ENCODE measurements at places on chromosomes 13 and 19. TPM values are rescaled to one million over a fixed set of nuclear protein-coding genes. Genes with fewer than 3 reads are reported as not detected.

Gene PSG7
- total RNA-seq = not detected

Gene FCER2
- not detected for total RNA-seq

Gene CYP4F8
- total RNA-seq = not detected

Gene YJEFN3
- total RNA-seq = 0.51 TPM

Gene TSHZ3
- 17.3 TPM for total RNA-seq

Gene ENOX1
- total RNA-seq = 7.6 TPM

Gene ZNF491
- 5.8 TPM for total RNA-seq

Gene SMIM44
- not detected for total RNA-seq

Gene UBE2L5
- not detected for total RNA-seq

- DNase-seq = peak; percentile 68
Observed at GRCh38 chr13:99467764-99468163, 33.5 kb upstream of the TM9SF2 start.

GRCh38 chr13:34383728-34384127 lies 558.3 kb upstream of the NBEA start:
- no peak for DNase-seq

DNA sequence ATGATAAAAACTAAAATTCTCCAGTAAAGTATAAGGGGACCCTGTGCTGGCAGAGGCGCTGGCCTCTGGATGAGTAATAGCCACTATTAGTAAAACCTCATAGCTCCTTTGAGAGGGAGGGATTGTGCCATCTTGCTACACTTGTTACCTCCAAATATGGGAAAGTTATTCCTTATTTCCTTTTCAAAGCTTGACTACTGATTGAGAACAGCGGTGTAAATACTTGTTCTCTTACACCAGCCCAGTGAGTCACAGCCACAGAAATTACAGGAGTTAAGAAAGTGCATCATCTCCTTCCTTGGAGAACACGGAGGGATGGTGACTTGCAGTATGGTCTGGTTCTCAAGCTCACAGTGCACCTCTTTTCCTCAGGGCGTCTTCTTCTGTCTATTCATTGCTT lies 379.0 kb downstream of the EFNB2 start:
- peak; percentile 100 for DNase-seq

DNA sequence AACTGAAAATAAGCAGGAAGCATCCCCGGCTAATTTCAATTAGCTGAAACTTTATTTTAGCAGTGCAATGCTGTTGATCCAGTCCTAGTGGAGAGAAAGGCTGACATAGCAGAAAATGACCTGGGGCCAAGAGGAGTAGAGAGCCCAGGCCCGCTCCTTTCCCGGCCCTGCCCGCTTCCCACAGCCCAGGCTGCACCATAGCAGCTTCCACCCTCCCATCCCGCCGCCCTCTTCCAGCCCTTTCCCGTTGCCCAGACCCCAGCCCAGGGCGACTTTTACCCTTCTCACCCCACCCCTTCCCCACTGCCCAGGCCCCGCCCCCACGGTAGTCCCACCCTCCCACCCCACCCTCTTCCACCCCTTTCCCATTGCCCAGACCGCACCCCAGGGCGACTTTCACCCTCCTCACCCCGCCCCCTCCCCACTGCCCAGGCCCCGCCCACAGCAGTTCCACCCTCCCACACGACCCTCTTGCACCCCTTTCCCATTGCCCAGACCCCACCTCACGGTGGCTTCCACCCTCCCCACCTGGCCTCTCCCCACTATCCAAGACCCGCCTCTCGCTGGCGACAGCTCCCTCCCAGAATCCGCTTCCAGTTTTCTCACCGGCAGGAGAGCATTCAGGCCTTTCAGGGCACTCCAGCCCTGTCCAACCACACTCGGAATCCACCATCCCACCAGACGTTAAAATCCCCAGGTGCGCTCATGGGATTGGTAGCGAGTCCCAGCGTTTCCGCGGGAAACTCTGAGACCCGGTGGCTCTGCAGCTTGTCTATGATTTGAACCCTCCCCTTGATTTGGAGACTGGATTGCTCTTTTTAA lies 8.3 kb downstream of the ZNF160 start:
- no peak for DNase-seq

- DNase-seq = no peak
Observed at GRCh38 chr13:39528661-39528980, 74.4 kb downstream of the LHFPL6 start.

GRCh38 chr19:15292847-15293582 lies 39.3 kb downstream of the BRD4 start:
- DNase-seq = peak; percentile 40

GRCh38 chr19:14997981-14998380 lies 18.3 kb upstream of the SLC1A6 start:
- DNase-seq = no peak

DNA sequence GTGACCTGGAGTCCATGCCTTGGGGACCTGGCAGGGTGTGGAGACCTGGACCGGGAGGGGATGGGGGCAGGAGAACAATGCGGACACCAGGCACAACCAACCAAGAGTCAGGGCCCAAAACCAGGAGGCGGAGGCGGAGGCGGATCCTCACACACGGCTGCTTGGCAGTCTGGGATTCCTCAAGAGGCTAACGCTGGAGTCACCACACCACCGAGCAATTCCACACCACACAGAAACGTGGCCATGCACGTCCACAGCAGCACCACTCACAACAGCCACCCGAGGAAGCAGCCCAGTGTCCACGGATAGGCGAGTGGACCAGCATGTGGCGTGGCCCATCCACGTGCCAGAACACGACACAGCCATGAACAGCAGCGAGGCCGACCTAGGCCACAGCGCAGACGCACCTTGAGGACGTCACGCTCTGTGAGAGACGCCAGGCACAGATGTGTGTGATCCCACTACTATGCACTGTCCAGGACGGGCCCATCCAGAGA lies 17.7 kb downstream of the SBNO2 start:
- DNase-seq = no peak

- DNase-seq = no peak
Observed at GRCh38 chr13:93955904-93956303, 523.6 kb downstream of the DCT start.

DNA sequence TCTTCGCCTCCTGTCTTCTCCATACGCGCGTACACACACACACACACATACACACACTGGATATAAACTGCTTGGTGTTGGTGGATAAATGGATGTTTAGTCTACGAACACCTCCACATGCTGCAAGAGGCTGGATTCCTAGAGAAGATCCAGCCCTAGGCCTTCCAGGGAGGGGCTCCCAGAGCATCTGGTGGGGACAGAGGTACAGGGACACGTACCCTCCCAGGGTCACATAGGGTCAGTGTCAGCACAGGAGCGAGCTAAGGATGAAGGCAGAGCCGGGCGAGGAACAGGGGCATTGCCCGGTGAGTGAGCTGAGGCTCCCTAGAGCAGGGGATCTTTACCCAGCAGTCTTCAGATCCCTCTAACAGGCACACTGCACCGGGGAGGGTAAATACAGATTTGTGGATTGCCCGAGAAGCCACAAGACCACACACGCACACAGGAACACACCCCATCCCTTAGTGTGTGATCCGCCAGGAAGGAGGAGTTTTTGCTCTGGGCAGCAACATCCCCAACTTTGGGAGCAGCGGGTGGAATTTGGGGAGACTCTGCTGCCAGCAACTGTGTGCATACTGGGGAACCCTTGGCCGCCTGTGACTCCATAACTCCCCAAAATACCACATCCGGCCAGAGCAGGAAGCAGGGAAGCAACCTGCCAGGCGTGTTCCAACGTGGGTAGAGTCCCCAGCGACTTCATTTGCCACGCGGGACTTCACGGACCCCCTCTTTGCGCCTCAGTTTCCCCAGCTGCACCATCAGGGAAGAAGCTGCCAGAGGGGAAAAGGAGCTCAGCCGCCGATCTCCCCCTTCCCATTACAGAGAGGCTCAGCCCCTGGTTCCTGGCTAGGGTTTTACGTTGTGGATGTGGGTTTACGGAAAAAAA lies 5.8 kb upstream of the TLE2 start:
- peak; percentile 80 for DNase-seq

DNA sequence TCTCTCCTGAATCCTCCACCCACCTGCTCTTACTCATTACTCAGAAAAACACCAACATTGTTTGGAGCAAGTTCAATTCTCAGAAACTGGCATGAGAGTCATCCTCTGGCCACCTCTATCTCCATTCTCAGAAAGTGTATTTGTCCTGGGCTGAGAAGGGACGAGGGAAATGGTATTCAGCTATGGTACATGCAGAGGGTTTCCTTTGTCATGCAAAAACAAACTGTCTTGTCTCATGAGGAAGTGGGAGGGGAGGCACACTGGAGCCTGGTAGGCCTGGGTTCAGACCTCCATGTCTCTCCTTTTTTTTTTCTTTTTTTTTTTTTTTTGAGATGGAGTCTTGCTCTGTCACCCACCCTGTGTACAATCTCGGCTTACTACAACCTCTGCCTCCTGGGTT lies 31.9 kb upstream of the LILRA2 start:
- no peak for DNase-seq

DNA sequence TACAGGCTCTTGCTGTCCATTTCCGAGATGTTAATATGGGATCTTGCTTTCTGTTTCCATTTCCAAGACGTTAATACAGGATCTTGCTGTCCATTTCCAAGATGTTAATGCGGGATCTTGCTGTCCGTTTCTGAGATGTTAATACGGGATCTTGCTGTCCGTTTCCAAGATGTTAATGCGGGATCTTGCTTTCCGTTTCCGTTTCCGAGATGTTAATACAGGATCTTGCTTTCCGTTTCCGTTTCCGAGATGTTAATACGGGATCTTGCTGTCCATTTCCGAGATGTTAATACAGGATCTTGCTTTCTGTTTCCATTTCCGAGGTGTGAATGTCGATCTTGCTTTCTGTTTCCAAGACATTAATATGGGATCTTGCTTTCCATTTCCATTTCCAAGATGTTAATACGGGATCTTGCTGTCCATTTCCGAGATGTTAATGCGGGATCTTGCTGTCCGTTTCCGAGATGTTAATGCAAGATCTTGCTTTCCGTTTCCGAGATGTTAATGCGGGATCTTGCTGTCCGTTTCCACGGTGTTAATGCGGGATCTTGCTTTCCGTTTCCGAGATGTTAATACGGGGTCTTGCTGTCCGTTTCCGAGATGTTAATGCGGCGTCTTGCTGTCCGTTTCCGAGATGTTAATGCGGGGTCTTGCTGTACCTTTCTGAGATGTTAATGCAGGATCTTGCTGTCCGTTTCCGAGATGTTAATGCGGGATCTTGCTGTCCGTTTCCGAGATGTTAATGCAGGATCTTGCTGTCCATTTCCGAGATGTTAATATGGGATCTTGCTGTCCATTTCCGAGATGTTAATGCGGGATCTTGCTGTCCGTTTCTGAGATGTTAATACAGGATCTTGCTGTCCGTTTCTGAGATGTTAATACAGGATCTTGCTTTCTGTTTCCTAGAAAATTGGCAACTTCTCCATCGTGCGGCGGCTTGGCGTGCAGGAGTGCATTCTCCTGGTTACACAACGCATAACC lies 38.3 kb downstream of the PEX11G start:
- DNase-seq = peak; percentile 46

DNA sequence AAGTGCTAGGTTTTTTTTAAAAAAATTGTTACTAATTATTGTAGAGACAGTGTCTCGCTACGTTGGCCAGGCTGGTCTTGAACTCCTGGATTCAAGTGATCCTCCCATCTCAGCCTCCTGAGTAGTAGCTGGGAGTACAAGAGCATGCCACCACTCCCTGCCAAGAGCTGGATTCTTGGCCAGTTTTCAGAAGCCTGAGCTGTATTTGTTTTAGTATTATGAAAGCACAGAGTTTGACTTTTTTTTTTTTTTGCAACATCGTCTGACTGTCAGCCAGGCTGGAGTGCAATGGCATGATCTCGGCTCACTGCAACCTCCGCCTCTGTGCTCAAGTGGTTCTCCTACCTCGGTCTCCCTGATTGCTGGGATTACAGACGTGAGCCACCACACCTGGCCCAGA lies 7.0 kb downstream of the ARMC6 start:
- DNase-seq = peak; percentile 65

DNA sequence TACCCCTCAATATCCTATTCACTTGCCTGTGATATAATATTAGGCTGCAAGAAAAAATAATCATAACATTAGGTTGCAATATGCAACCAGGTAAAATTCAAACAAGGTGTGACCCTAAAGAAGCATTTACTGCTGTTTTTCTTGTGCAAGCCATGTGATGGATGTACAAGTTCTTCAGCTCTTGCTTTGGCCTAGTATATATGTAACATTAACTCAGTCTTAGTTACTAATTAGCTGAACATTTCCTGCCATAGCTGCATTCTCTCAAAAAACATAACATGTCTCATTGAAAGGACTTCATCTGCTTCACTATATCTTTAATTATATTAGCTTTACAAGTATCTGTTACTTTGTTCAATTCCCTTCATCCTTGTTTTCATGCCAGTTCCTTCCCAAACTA lies 406.8 kb upstream of the HTR2A start:
- DNase-seq = no peak

- DNase-seq = no peak
Observed at GRCh38 chr13:46603165-46603603, 50.2 kb downstream of the LRCH1 start.

GRCh38 chr19:535017-535835 lies 3.7 kb downstream of the CDC34 start:
- DNase-seq = no peak

DNA sequence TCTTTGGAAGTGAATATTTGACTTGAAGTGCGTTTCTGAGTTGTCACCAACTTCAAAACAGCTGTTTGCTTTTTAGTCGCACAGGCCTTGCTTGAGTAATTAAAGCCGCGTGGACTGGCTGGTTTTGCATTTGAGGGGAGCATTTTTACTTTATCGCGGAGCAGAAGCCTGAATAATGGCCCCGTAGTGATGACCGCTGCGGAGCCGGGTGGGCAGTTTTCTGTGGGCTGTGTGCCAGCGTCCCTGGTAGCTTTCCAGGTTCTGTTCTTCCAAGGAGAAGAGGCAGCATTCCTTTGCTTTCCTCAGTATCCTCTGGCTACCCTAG lies 1.1 kb downstream of the NAA16 start:
- peak; percentile 52 for DNase-seq

- DNase-seq = no peak
Observed at GRCh38 chr19:54180691-54181091, 7.7 kb upstream of the TMC4 start.

- peak; percentile 73 for DNase-seq
Observed at GRCh38 chr19:38145623-38146022, 78.4 kb downstream of the DPF1 start.

Data from fibroblast of lung (primary cell).